ENCODE measurements at places on chromosomes 7 and 10.
A peak's percentile ranks its signal among the peaks of the same experiment; 100 is the strongest.

DNA sequence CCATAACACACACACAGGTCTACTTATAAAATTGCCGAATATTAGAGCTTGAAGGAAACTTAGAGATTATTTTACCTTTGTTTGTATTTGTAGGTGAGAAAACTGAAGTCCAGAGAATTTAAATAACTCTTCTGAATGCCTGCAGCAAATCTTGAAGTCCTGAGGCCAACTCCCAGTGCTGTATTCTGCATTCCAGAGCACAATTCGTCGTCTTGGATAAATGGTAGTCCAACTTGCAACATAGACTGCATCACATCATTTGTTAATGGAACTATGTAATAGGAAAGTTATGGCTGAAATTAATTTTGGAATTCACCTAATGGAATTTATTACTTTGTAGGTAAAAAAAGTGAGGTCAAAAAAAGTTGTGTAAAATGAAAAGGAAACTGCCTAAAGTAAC is 37.3 kb upstream of the SEMA3D start:
- no peak for ATAC-seq

DNA sequence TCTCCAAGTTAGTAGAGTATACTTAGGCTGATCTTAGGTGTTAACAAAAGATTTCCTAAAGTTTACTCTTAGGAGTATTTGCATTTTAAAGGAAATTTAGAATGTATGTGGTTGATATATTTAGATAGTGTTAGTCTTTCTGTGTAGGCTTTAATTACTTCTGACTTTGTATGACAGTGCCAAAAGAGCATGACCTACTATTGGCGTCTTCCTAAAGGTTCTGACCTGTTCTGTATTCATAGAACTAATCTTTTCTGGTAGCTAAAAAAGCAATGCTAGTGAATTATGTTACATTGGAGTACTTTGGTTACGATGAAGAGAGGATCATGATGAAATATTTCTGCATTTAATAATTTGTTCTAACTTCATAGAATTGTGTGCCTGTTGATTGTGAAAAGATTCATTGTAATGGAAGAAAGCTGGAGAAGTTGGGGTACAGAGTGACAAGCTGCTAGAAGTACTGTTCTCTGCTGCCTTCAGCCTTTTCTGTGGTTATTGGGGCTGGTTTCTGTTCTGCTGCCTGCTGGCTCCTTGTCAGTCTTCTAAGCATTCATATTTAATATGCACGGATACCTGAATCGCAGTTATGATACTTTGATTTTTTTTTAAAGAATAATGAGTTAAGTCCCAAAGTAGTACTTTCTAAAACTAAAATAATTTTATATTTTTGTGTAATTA is 13.2 kb downstream of the WAC start:
- no peak for ATAC-seq

- ATAC-seq: peak; percentile 39
These were observed 631 bp downstream of the HPS6 start for GRCh38 chr10:102065561-102066398.

DNA sequence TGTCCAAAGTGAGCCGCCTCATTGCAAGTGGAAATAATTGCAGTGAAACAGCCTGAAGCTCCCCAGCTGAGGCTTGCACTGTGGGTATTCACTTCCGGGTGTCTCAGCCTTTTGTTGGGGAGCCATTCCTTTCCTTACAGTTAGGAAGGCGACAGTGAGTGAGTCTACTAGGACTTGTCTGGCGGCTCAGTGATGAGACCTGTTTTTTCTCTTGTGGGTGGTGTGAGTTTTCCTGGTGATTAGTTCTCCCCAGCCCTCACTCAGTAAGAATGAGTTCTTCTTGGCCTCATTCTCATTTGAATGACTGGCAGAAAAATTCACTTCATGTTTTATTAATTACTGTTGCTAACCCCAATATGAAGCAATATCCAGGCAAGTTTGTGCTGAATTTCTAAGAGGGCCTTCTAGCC is 2.6 kb downstream of the PGAM1 start:
- ATAC-seq: no peak

- ATAC-seq: no peak
These were observed 206.3 kb downstream of the SNX10 start for GRCh38 chr7:26497801-26498596.

DNA sequence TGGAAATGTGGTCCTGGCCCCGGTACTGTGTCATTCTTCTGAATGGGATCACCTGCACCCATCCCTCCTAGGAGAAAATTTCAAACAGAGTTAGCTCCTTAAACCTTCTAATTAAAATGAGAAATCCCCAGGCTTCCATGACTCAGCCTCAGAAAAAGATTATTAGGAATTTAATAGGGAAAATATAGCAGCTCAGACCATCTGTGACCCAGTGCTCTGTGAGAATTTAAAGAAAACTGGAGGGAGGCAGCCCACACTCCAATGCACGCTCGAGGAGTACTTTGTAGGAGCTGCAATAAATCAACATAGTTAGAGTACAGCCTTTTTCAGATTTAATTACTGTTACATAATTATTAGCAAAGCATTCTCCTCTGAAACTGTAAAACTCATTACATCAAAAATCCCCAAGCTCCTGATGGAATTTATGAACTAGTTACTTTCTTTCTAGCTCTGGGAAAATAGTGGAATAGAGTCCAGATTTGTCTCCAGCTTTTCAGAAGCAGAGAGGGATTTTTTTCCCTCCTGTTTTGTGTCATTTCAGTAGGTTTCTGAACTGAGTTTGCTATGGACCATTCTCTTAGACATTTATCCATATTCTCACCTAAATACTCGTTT is 30.1 kb downstream of the NEUROD6 start:
- no peak for ATAC-seq

DNA sequence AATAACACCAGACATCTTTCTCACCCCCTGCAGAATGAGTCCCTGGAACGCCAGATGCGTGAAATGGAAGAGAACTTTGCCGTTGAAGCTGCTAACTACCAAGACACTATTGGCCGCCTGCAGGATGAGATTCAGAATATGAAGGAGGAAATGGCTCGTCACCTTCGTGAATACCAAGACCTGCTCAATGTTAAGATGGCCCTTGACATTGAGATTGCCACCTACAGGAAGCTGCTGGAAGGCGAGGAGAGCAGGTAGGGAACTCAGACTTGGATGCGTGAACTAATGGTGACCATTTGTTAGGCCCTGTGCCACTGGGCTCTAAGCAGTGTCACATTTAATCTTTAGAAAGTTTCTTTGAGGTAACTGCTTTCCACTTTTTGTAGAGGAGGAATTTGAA is 7.1 kb downstream of the VIM start:
- ATAC-seq: no peak

DNA sequence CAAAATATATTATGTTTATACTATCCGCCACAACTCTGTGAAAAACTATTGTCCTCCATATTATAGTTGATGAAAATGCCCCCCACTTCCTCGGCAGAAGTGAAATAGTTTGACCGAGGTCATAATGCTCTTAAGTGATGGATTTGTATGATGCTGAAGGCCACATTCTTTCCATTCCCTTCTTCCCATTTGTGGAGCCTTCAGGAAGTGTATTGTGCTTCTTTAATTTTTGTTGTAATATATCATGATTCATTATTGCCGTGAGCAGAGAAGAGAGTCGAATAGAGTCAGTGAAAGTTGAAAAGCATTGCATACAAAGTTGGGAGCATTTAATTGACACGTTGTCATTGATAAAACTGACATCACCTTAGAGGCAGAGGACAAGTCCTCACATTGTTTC is 460.3 kb downstream of the SUGCT start:
- ATAC-seq: no peak

DNA sequence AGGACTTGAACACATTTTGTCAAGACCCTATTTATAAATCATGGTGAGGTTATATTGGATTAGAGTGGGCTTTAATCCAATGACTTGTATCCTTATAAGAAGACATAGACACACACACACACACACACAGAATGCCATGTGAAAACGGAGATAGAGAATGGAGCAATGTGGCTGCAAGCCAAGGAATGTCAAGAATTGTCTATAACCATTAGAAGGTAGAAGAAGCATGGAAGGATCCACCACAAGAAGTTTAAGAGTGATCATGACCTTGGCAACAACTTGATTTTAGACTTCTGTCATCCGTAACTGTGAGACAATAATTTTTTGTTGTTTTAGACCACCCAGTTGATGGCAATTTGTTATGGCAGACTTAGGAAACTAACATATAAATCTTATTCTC is 514.2 kb downstream of the TFEC start:
- no peak for ATAC-seq

DNA sequence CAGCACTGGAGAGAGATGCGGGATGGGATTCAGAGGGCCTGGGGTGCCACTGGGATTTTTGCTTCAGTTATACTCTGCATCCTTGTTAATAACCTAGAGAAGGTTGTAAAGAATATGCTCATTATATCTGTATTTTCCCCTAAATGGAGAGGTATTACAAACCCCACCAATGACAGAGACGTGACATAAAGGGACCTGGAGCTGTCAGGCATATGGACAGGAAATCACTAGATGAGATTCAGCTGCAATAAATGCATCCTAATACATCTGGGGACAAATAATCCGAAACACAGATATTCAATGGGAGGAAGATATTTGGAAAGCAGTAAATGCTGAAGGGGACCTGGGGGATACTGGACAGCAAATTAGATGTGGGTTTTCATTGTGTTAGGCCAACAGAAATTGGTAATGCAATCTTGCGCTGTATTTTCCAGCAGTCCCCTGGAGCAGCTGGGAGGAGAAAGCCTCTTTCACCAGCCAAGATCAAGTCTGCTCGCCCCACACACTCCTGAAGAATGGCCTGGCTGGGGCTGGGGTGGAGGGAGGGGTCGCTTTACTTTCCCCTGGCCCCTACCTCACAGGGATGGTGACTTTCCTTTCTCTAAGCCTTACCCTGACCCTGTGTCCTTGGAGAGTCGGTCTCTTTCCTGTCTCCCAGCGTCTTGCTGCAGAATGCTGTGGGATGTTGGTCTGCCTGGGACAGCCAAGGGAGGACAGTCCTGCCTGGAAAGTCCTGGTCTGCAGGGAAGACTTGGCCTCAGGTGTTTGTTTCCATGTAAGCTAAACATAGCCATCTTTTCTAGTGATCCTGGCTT is 653.8 kb downstream of the LRMDA start:
- no peak for ATAC-seq

- ATAC-seq: no peak
These were observed 165.8 kb downstream of the CCSER2 start for GRCh38 chr10:84493951-84494848.

DNA sequence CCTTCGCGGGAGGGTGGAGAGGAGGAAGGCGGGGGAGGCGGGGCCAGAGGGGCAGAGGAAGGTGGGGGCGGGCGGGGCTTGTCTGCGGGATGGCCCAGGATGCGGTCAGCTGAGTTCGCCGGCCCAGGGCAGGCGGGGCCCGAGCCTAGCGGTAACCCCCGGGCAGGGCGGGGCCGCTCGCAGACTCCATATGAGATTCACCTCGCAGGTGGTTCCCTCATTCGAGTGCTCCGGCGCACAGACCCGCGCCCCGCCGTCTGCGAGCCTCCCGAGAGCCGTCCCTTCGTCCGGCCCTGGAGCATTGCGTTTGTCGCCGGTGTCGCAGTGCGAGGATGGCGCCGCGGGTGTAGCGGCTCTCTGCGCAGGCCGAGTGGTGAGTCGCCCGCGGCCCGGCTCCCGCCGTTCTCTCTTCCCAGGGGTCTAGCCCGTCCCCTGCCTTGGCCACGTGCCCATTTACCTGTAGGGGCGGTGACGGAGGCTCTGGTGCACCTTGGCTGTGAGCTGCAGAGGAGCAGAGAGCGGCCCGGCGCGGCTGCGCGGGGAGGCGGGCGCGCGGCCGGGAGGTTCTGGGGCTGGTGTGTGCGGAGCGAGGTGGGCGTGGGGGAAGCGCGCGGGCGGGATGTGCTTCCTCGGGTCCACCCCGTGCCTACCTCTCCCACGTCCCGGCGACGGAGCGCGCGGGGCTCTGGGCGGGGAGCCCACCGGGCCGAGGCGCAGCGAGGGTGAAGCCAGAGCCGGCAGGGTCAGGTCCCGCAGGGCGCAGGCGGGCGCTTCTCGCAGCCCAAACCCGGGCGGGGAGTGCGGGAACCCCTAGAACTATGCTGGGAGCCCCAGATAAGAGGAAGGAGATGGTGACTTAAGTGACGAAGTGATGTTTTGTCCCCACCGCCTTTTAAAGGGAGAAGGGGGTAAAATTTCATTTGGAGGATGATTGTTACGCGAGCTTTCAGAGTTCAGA is at the start of gene UPP1:
TSS of gene UPP1 (plus strand) at position 220 of the 958 bp plus-strand sequence. CDS start 5,519 bp downstream, outside the sequence.
- ATAC-seq: peak; percentile 86

- ATAC-seq: peak; percentile 13
These were observed 2.5 kb downstream of the TCF7L2 start for GRCh38 chr10:112952282-112953173.

GRCh38 chr7:159013181-159013690 is 131.4 kb downstream of the VIPR2 start:
- no peak for ATAC-seq

GRCh38 chr10:1193561-1193960 is 137.4 kb downstream of the WDR37 start:
- ATAC-seq: no peak

DNA sequence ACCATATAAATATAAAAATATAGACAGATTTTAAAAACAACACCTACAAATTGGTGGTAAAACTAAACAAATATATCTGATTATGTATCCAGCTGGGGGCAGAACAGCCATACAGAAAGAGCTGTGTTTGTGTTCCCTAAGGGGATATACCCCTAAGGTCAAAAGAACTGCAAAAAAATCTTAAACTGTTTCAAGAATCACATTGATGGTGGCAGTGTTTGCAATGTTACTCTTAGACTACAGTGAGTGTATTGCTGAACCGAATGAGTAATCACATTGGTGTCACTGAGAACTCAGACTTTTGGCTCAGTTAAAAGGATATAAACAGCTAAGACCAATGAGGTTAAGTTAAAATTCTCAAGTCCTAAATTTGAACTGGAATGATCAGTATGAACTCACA is 27.1 kb upstream of the PTPRN2 start:
- no peak for ATAC-seq

DNA sequence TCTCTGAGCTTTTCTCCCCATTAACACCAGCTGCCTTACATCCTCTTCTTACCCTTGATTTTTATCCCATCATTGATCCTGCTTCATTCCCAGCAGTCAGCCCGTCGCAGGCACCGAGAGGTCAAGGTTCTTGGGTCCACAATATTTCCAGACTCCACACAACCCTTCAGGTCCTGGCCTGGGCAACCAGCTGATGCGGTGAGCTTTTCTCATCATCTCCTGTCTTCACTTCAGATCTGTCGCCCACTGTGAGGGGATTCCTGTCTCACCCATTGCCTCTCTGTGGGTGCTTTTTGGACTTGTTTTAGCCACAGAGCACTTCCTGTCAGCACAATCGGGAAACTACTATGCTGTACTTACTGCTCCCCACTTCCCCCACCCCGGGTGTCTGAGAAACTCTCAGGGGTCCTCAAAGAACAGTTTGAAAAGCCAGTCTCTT is 8.4 kb upstream of the PVRIG start:
- no peak for ATAC-seq
